ENCODE measurements at places on chromosomes 2 and 18.

- DNase-seq, result no peak
Measured at GRCh38 chr18:72456802-72457201, 87.3 kb downstream of the CBLN2 start.

- DNase-seq, result no peak
Measured at GRCh38 chr2:38505779-38506178, 96.9 kb downstream of the HNRNPLL start.

GRCh38 chr18:34590503-34590902, 119.6 kb upstream of the DTNA start:
- no peak for DNase-seq

DNA sequence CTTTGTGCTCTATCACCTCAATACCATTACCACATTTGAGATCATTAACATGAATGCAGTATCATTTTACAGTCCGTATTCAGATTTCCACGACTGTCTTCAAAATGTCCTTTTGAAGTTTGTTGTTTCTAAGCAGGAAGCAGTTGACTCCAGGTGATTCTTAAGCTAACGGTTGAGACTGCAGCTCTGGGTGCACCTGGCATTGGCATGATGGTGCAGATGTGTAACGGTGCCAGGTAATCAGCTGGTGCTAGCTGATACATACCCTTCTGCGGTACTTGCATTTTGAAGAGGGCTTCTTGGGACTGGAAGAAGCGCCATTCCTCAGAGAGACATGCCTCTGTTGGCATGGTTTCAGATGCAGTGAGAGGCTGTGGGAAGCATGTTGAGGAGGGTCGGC, 19.5 kb downstream of the SIGLEC15 start:
- no peak for DNase-seq

DNA sequence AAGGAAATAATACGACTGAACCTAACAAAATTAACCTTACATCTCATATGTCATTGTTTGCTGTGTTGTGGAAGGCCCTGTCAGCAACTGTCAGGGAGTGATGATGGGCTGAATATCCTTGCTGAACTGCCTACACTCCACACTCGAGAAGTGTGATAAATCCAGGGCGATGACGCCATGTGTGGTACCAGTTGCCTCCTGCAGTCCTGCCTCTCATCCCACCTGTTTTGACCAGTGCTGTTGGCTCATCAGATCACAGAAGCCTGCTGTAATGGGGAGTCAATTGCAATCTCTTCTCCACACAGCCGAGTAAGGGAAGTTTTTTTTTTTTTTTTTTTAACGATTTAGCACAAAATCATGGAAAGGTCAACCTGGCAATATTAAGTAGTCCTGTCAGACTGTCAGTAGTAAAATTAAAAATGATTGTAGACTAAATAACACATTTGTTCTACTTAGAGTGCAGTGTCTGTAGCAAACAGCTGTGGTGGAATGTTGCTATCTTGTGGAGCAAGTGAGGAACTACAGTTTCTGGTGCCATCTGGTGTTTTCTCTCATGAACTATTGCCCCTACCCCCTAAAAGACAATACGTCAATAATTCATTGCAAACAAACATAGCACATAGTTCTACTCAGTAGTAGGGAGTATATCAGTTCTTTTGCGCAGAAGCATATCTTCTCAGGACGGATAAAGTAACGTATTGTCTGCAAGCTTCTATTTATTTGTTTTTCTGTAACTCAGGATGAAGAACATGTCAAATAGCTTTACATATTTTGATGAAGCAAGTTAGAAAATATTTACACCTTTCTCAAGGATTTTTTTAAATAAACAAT, 347.6 kb downstream of the CTNNA2 start:
- peak; percentile 42 for DNase-seq

GRCh38 chr2:196234672-196235071, 63.3 kb upstream of the STK17B start:
- no peak for DNase-seq

DNA sequence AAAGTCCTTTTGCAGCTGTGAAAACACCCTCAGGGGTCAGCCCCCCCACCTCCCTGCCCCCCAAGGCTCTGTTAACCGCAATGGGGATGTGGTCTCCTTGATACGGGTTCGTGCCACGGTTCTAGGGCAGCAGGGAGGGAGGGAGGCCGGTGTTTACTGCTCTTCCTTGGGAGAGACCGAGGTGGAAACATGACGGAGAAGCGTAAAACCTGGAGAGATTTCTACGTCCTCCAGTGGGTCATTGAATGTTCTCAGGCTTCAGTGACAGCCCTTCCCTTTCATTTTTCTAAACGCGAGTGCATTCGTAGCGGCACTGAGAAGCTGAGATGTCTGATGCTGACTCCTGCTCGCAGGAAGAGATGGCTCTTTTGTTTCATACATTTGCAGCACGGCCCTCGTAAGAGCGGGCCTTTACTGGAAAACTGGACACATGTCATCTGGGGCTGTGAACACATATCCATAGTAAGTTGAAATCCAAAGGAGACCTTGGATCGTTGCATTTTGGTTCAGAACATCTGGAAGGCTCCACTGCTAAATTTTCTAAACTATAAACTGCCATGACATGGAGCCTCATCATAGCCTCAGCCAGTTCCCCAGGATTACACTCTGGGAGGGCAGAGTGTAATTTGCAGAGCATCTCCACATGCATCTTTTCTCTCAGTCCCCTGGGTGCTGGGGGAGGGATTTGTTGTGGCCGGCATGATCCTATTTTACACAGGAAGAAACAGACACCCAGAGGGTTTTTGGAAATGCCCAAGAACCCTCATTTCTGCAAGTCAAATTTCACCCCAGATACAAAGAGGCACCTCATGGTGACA, 40.6 kb upstream of the HDAC4 start:
- no peak for DNase-seq

GRCh38 chr2:23381485-23381884, 3.5 kb upstream of the KLHL29 start:
- DNase-seq, result no peak

DNA sequence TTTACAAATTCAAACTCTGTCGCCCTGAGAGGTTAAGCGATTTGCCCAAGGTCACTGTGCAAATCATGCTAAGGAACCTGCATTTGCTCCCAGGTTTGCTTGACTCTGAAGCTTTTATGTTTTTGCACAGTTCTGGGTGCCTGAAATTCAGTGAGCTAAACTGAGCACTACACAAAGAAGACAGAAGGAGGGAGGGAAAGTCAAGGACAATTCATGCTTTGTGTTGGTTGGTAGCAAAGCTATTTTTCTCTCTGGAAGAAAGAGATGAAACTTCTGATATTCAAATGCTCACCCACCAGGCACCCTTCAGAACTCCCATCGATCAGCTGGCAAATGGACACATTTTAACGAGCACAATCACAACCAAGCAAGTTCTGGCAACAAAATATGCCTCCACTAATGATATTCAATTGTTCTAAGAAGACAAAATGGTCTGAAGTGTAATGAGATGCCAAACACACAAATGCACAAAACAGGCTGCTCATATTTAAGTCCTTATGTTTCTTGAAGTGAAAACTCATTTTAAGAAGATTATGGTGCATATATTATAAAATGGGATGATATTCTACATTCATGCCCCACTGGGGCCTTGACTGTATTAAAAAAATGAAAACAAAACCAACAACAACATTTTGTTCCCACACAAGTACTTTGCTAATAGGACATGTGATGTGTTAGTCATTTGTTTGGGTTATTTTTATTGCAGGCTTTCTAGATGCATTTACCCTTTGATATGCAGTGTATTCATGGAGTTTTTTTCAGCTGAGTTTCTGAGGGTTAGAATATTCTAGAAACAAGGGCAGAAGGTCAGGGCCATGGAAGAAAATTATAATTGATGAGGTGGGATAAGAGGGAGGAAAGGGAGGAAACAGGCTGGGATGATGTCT, 445.6 kb upstream of the CELF4 start:
- no peak for DNase-seq

GRCh38 chr2:11096591-11096990, 58.7 kb upstream of the SLC66A3 start:
- no peak for DNase-seq

DNA sequence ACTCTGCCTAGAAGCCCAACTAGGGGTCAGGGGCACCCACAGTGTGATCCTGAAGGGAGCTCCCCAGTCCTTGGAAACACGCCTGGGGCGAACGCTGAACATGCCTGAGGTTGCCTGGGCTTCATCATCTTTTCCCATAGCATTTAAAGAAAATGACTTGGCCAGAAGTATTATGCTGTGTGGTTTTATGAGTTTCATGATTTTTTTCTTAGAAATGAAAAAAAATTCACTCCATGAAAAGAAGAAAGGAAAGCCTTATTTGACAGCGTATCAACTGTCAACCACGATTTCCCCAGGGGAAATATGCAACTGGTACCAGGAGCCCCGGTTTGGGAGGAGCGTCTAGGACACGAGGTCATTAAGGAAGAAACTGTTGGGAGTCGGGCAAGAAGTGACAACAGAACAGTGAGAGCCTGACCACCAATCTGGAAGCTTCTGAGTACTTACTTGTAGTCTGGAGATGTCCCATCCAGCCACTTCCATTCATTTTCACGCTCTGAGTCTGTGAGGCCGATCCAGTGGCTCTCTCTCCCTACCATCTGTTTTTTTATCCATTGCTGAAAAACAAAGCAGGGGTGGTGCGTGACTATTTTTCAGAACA, 63.5 kb upstream of the THOC1 start:
- DNase-seq, result no peak

GRCh38 chr2:37589298-37589697, 82.1 kb downstream of the CDC42EP3 start:
- DNase-seq, result no peak

DNA sequence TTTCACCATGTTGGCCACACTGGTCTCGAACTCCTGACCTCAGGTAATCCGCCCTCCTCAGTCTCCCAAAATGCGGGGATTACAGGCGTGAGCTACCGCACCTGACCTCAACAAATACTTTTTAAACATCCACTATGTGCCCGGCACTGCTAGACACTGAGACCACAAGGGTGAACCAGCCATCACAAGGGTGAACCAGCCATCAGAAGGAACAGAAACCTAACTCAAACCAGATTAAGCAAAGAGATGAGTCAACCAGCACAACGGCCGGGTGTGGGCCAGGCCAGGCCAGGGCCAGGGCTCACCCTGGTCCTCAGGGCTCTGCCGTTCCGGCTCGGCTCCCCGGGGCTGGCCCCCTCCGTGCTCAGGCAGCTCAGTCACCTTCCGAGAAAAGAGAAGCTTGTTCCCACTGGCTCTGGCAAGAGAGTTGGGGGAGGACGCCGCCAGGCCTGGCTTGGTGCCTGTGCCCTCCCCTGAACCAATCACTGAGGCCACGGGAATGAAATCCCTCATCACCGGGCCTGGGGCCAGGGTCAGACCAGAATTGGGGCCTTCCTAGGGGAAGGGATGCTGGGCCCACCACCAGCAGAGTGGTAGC, 4.4 kb downstream of the TEX44 start:
- DNase-seq, result no peak

GRCh38 chr2:236175548-236176150, 7.5 kb upstream of the GBX2 start:
- DNase-seq, result no peak

DNA sequence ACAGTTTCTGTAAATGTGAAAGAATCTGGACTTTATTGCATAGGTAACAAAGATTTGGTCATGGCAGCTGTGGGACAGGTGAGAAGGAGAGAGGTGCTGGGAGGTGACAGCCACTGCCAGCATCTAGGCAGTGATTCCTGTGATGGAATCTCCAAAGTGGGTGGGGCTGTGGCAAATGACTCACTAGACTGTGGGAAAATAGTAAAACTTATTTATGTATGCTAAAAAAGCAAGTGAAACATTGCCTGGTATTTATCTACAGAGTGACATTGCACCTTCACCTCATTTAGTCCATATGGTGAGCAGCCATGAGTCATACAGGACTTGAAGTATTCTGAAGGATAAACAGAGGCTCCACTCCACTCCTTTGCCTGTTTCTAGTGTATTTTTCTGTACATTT, 145.3 kb upstream of the MEX3C start:
- DNase-seq, result no peak

- no peak for DNase-seq
Measured at GRCh38 chr2:232674491-232674890, 22.6 kb upstream of the GIGYF2 start.

GRCh38 chr18:58216071-58216481, 172.1 kb downstream of the NEDD4L start:
- no peak for DNase-seq

DNA sequence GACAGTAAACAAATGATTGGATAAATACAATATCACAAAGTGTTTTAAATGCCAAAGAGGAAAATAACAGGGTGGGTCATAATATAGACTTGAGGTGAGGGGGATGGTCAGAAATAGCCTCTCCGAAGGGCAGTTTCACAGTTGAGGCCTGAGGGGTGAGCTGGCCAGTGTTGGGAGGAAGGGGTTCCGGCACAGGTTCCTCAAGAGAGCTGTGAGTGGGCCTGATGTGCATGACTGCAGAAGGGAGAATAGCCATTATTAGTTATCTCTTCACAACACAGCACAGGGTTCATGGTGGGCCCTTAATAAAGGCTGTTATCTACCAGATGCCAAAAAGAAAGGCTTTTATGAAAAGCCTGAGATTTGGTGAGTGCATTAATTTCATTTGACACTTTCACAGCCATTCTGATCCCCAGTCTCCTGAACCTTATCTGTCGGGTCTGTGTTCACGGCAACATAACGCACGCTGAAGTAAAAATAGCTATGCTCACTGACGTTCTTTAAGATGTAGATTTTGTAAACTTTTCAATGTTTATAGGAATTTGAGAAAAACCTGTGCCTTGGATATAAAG, 39.6 kb downstream of the POLR1A start:
- DNase-seq, result no peak

DNA sequence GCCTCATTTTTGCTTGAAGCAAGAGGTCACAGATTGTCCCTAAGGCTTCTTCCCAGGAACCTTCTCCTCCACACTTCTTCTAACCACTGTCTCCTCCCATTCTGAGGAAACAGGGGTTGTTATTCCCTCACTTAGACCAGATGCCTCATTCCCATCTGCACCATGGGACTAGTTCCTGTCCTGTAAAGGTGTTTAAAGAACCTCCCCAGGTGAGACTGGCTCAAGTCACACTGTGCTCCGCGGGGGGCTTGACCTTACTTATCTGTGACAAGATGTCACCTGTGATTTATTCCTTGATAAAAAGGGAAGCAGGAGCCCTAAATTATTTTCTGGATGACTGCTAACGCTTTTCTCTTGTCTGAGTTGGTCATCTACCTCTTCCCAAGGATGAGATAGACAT, 8.2 kb upstream of the CDH2 start:
- DNase-seq, result no peak

GRCh38 chr2:46187112-46187618, 110.0 kb upstream of the EPAS1 start:
- DNase-seq, result no peak

DNA sequence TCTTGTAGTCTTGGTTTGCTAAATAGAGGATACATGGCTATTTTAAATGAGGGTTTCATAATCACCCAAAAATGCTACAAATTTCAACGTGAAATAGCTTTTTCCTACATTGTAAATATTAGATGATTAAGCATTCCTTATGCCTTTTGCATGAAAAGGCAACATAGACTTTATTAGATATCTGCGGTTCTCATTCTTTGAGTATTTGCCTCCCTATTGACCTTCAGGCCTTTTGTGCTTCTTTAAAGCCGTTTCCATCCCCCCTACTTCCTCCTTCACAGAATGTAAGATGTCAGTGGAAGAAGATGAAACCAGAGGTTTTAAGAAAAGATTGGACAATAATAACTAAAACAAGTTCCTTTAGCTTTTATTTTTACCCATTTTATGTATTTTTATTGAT, 144.1 kb downstream of the UBE2E3 start:
- no peak for DNase-seq

GRCh38 chr2:11742702-11743357, 3.6 kb upstream of the LPIN1 start:
- DNase-seq, result no peak

GRCh38 chr2:203692031-203692710, 14.3 kb upstream of the CD28 start:
- DNase-seq, result no peak

- DNase-seq, result no peak
Measured at GRCh38 chr2:47568164-47568850, 165.4 kb downstream of the MSH2 start.

- no peak for DNase-seq
Measured at GRCh38 chr2:105278654-105279053, 37.1 kb downstream of the GPR45 start.
